Stimulated activated CD8-positive, alpha-beta memory T cell treated with anti-CD3 and anti-CD28 coated beads, Interleukin-7, amount 100 ng/mL, for 1 hour (primary cell): ENCODE measurements at places on chromosomes 3 and 15.

- DNase-seq = no peak
Measured at GRCh38 chr3:197445896-197446699, 109.7 kb downstream of the BDH1 start.

GRCh38 chr3:16249336-16249735, 15.4 kb downstream of the DPH3 start:
- no peak for DNase-seq

GRCh38 chr3:146047485-146047884, 113.5 kb downstream of the PLOD2 start:
- no peak for DNase-seq

DNA sequence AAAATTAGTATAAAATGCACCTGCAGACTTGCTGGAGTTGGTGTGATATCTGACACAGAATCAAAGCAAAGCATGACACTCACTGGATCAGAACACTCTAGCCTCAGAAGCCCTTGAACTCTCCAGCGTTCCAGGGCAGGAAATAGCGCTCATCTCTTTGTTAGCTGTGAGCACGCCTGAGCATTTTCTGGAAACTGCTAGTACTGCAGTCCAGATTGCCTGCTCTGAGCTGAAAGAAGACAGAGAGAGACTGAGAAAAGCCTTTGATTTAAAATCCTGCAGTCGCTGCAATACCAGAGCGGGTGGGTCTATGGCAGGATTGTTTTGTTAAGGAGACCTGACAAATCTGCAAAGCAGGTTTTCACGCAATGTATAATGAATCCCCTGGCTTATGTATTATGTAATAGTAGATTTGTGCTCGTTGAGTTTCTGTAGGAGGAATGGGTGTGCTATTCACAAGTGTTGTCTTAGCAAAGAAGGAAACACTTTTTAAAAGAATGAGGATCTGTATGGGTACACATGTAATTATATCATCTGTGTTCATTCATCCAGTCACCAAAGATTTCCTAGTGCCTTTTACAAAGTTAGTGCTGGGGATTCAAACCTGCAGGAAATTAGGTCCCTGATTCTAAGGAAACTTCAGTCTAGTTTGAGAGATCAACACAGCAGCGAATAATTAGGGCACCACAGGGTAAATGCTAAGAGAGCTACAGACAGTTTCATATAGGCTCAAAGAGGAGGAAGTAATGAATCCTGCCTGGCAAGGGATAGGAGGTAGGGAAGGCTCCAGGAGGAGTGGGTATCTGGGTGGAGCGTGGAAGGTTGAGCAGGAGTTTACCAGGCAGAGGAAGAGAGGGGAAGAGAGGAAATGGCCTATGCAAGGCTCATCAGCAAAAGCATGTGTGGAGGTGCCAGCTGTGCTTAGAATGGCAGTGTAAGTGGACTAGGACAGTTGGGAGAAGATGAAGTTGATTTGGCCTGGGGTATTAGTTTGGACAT, 26.1 kb upstream of the MGLL start:
- no peak for DNase-seq

- DNase-seq = no peak
Measured at GRCh38 chr3:60000311-60001105, 950.7 kb upstream of the CFAP20DC start.

DNA sequence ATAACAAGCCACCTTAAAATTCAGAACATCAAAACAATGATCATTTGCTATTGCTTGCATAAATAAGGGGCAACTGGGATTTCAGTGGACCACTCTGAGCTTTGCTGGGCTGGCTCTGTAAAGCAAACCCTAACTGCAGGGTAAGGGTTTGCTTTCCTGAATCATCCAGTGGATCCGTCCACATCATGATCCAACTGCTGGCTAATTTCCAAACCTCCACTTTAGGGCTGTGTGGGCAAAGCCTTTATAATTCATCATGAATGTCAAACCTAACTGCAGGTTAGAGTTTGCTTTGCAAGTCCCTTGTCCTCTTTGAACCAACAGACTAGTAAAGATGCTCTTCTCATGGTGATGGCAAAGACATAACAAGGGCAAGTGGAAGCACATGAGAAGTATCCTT, 76.1 kb downstream of the SYNPR start:
- DNase-seq = no peak

DNA sequence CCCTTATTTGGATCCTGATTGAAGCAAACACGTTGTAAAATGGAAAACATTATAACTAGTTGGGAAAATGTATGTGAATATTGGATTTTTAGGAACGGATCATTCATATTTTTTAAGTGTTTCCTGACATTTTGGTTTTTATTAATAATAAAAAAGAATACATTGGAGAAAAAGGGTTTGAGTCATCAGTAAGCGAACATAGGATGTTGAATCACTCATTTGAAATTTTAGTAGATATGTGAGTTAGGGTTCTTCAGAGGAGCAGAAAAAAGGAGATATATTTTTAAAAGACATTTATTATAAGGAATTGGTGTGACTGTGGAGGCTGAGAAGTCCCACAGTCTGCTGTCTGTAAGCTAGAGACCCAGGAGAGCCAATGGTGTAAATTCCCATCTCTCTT, 258.5 kb downstream of the PTPRG start:
- no peak for DNase-seq

DNA sequence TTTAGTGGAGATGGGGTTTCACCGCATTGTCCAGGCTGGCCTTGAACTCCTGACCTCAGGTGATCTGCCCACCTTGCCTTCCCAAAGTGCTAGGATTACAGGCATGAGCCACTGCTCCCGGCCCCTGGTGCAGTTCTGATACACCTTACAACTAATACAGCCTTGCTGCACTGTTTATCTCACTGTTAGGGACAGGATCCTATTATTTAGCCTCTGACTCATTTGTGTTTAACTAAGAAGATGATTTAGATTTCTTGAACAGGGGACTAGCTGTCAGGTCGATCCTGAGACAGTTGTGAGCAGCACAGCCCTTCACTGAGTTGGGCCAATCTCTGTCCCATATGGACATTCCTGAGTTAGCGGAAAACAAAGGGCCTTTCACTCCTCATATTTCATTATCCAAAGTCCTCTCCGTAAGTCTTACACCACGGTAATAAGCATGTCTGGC, 19.2 kb downstream of the GYG1 start:
- no peak for DNase-seq

GRCh38 chr15:62075595-62076277, 9.0 kb downstream of the C2CD4A start:
- DNase-seq = no peak

DNA sequence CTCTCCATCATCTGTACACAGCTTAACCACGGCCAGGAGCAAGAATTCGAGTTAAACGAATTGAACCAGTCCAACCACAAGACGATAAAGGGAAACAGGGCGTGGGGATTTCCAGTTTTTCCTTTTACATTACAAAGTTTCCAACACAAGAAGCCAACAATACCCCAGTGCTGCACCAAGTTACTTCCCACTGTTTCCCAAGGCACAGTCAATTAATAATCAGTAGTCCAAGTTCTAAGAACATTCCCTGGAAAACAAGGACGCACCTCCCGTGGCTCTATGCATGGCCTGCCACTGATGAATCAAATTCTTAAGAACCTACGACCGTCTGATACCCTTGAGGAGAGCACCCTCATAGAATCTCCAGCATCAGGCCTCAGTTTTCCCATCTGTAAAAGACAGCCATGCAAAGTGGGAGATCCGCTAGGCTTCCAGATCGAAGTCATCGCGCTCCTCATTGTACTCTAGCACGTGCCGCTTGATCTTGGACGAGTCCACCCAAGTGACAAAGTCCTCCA, 774 bp downstream of the IMP3 start:
- no peak for DNase-seq

DNA sequence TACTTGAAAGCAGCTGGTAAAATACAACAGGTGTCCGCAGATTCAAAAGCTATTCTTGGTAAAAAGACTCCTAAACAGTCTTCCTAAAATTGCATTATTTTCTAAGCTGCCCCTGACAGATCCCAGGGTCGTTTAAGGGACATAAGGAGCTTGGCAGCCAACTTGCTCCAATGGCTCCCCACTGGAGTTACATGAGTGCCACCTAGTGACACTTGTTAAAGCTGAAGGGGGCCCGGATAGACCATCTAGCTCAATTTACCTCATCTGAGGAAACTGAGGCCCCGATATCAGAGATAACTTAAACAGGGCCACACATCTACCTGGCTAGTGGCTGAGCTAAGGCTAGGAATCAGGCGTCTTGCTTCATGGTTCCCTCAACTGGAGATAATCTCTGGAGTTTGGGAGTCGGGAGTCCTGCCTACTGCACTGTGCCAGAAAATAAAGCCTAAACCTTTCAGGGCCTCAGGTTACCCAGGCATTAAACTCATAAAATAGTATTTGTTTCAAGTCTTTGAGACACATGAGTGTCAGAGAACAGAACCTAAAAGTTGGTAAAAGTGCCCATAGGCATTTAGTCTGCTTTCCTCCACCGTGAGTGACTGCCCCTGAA, 6.5 kb upstream of the TBC1D23 start:
- DNase-seq = no peak

GRCh38 chr3:184773283-184774186, 38.4 kb upstream of the VPS8 start:
- DNase-seq = no peak
